Activated effector memory CD4-positive, alpha-beta T cell treated with anti-CD3 and anti-CD28 coated beads, Interleukin-2, amount 50 U/mL, for 16 hours (primary cell): ENCODE measurements at places on chromosomes 2 and 18.

DNA sequence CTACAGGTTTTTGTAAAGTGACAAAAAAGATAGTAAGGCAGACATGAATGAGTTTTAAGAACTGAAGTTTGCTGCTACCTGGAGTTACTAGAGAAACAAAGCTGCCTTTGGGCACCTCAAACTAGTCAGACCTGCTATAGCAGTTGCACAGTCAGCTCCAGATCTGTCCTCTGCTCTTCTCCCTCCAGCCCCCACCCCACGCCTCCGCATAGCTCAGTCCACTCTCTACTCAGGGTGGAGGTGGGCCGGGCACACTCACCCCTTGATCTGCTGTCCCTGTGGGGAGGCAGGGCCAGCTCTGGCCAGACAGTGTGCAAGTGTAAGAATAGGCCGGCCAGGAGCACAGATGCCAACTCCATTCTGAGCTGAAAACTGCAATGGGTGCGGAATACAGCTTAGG lies 4.1 kb downstream of the SERTAD2 start:
- no peak for DNase-seq

DNA sequence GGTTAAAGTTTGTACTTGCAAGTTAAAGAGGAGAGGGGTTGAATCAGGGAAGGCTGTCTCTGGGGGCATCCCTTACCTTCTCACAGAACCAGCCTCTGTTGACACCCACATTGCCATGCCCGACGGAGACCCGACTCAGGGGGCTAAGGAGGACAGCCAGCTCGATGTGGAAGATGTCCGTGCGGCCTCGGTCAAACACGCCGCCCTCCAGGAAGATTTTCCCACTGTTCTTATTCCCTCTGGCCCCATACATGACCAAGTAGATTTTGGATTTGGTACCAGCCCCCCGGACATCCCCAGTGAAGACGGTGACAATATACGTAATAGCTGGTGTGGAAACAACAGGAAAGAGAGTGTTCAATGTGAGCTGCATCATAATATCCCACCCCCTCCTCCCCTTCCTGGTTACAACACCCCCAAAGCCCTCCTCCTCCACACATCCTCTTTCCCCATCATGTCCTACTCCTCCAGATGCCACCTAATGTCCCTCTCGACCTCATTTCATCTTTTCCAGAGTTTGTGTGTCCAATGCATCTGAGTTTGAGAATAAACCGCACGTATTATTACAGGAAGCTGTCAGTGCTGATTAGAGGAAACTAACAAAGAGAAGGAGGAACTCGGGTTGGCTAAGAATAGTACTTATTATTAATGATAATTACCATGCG lies 55.7 kb downstream of the LOXHD1 start:
- DNase-seq, result no peak

DNA sequence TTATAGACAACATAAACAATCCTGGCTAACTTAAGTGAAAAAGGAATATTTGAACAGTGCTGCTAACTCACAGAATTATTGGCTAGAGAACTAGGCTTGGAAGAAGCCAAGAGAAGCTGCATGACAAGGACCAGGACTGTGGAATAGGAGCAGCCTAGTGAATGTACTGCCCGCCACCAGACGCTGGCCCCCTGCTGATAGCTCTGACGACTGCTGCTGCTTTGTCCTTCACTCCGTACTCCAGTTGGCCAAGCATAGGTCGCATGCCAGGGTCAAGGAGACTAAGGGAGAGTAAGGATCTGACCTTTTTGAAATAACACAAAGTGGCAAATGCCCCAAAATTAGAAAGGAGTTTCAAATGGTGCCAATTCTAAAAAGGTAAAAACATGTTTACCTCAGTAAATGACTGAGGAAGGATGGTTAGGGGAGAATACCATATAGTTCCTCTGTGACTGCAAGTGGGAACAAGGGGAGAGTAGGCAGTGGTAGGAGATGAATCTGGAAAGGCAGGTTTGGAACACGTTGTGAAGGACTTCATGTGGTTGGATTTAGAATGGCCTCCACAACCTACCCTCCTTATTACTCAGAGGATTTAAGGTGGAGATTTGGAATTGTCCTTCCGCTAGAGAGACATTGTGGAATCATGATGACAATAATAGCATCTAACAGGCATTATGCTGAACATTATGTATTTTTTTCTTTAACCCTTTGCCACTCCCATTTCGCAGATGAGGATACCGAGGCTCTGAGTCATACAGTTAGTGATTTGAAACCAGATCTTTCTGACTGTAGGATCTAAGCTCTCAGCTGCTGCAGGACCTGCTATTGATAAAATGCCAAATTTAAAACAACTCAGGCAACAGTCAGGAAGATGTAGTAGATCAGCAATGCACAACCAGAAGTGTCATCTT lies 19.5 kb downstream of the STRADB start:
- no peak for DNase-seq

GRCh38 chr2:8719528-8719927 lies 37.7 kb downstream of the ID2 start:
- no peak for DNase-seq

GRCh38 chr18:12068950-12069320 lies 24.7 kb upstream of the ANKRD62 start:
- no peak for DNase-seq
